Posterior vena cava (tissue), 2 donors: ENCODE measurements at places on chromosomes 4 and X.

DNA sequence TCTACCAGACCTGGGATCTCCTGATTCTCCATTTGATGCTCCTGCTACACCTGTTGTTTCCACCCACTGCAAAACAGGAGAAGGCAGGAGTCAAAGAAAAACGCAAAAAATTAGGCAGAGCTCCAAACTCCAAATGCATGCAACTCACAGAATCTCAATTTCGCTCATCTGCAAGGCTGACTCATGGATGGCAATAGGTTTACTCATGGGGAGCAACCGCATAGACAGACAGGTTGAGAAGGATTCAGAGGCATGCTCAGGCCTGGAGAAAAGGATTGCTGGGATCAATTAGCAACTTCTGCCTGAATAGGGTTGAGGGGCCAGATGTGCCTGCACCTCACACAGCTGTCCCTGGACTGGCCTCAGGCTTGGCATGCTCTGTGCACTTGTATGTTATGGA is 231.0 kb downstream of the LDB2 start:
- no peak for DNase-seq

DNA sequence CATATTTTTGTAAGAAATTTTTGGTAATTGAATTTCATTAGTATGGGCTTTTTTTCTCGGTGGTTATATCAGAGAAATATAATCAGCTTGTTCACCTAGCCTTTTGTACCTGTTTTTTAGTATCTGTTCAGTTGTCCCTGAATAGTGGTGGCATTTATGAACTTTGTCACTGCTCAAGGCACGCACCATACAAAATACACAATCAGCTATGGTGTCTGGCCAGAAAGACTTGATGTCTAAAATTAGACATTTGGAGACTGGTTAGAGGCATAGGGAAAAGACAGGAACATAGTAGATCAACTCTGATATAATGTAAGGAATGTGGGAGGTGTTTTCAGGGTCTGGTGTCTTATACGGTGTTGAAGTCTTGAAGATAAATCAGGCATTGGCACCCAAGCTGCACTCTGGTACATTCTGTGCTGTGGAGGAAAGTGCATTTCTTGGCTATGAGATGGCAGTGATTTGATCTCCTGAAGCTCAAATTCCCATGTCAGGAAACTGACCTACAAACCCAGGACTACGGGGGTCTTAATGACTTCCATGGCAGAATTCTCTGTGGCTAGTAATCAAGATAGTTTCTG is 3.6 kb downstream of the ART3 start:
- no peak for DNase-seq

DNA sequence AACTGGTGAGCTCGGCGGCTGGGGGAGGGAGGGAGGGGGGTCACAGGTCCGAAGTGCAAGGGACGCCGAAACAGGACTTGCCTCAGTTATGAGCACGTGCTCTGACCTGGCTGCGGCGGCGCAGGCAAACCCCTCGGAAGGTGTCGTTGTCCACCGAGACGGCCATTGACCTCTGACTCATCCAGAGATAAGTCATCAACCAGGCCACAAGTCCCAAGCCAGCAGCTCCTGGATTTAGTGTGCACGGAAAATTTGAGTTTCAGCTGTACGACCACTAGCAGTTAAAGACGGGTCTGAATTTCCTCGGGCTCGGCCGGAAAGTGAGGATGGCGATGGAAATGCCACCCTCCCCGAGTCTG is 674 bp downstream of the SH3D19 start:
- peak; percentile 87 for DNase-seq

GRCh38 chr4:121255986-121256750 is 92.0 kb upstream of the TNIP3 start:
- no peak for DNase-seq

GRCh38 chrX:38839944-38840343 is 38.7 kb downstream of the MID1IP1 start:
- no peak for DNase-seq

DNA sequence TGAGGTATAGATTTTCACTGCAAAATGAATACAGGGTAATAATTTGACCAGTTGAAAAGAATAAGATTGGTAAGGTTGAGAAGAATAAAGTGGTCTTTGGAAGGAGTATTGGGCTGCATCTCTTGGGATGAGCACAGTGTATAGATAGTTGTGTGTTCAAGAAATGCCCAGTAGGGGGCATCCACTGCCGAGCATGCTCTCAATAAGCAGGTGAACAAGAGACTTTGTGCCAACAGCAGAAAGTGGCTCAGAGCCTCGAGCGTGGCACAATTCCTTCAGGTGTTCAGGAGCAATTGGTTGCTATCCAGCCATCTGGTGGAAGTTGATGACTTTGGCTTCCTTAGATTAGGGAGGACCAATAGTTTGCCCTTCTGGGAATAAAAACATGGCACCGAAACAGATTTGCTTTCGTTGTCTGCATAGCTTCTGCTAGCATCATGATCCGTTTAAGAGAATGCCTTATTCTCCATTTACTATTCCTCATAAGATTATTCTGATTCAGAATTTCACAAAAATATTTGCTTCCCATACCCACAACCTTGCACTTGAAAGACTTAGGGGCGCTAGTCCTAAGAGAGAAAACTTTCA is 258.1 kb upstream of the NEIL3 start:
- no peak for DNase-seq

DNA sequence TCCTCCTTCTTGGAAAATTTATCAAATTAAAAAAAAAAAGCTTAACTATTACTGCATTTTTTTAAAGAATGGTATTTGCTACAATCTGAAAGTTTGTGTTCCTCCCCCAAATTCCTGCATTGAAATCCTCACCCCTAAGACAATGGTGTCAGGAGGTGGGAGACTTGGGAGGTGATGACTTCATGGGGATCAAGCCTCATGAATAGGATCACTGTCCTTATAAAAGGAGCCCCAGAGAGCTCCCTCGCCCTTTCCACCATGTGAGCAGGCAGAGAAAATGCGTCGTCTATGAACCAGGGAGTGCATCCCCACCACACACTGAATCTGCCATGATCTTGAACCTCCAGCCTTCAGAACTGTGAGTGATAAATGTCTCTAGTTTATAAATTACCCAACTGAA is 38.0 kb downstream of the DHRSX start:
- no peak for DNase-seq

DNA sequence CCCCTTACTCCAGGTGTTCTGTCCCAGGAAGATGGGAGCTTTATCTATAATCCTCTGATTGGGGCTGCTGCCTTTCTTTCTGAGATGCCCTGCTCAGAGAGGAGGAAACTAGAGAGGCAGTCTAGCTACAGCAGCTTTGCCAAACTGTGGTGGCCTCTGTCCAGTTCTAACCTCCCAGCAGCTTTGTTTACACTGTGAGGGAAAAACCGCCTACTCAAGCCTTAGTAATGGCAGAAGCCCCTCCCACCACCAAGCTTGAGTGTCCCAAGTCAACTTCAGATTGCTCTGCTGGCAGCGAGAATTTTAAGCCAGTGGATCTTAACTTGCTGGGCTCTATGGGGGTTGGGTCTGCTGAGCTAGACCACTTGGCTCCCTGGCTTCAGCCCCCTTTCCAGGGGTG is 394.9 kb upstream of the PABPC5 start:
- no peak for DNase-seq

DNA sequence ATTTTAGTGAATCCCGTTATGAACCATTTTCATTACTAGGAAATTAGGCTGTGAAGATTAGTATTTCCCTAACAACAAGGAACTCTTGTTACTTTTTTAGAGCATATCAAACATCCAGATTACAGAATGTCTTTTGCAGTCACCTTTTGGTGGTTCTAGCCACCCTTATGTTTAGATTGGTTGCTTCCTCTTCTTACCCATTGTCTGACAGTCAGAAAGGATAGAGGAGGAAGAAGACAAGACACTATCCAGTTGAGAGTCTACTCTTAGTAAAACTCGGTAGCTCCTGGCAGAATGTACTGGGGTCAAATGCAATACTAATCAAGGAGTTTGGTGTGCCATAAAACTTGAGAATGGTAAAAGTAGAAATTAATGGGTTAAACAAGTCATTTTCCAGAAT is 1.6 kb upstream of the GUCY1A1 start:
- no peak for DNase-seq

DNA sequence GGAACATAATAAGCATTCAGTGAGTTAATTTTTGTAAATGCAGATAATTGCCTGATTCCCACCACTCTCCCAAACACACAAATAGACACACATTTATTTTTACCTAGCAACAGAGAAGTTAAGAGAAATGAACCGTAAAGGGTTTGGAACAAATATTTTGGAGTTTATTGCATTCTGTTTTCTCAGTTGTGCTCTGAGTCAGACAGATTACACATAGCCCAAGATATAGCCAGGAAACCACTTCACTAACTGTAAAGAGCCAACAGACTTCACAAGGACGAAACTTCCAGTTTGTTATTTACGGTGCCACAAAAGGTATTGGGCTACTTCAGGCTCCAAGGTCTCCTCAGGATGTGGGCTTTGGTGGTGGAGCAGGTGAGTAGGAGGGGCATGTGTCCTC is 217.0 kb downstream of the BMPR1B start:
- no peak for DNase-seq

GRCh38 chr4:113209652-113210320 is 160.3 kb downstream of the ANK2 start:
- no peak for DNase-seq

DNA sequence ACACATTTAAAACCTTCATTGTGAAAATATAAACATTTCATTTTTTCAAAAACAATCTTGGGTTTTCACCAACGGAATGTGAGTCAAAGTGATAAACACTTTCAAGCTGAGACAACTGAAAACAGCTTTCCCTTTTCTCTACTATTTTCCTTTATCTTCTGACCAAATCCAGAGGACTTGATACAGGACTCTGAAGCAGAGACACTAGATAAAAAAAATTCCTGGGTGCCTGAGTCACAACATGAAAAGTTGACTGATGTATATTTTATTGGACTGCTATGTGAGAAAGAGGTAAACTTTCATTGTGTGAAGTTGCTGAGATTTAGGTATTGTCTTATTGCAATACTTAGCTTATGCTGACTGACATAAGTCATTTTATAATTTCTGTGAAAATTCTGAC is 411.2 kb downstream of the SPOCK3 start:
- DNase-seq, result no peak

DNA sequence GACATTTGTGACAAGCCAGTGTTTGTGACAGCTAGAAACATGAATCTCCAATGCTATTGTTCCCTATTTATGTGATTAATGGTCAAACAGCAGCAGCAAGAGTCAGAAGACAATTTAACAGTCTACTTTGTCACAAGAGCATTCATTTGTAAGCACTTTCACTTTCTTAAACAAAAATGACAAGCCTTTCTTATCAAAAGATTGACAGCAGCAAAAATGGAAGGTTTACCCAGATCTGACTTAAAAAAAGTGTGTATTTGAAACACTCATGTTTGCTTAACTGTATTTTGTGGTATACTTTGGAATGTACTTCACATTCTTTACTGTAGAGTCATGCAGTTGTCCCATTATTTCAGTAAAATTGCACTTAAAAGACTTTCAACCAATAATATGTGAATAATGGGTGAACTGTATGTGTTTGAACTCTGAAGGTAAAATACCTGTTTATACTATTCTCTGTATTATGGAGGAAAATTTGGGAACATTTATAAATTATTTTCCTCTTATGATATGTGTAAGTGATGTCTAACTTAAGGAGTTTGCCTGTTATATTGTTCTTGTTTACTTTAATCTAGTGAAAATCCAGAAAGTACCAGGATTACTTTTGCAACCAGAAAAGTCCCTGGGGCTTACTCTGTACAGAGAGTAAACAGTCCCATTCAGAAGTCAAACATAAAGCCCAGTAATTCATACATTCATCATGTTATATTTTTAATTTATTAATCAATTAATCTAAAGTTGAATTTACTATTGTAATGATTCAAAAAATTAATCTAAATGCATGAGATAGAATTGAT is 314.9 kb upstream of the TRAM1L1 start:
- no peak for DNase-seq

DNA sequence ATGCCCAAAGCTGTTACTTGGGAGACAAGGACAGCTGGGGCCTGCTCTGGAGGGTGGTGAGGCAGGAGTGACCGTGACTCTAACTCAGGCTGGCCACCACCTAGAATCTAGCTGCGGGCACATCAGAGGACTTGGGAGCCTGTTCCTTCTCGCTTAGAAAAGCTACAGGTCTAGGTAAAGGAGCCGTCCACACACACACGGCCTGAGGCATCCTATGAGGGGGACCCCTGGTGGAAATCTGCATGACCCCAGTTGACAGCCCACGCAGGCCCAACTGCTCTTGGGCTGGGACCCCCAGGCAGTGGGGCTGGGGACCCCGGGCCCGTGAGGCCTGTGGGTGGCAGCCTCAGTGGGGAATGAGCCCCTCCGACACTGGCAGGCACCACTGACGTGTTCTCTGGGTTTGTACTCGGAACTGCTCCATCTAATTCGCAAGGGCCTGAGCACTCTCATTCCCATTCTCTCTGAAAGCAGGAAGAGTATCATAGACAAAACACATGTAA is 75.6 kb downstream of the ACOX3 start:
- peak; percentile 50 for DNase-seq

GRCh38 chrX:23383411-23383810 is 48.8 kb downstream of the PTCHD1 start:
- DNase-seq, result no peak

DNA sequence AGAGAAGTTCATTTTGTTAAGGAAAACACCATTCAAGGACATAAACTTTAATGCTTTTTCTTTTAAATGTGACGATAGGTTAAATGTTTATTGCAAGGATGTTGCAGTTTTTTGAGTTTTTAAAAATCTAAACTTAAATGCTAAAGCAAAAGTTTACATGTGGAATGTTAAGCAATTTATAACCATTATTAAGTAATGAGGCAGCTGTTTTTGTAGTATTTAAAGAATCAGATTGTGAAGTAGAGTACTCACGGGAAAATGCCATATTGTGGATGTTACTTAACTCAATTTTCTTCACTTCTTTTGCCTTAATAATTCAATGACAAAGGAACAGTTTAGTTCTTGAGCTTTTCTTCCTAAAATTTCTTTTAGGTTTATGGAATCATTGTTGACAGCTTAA is 43.5 kb downstream of the UBE2K start:
- no peak for DNase-seq

- no peak for DNase-seq
These were observed 1.2 kb downstream of the TLR6 start for GRCh38 chr4:38855466-38855865.

DNA sequence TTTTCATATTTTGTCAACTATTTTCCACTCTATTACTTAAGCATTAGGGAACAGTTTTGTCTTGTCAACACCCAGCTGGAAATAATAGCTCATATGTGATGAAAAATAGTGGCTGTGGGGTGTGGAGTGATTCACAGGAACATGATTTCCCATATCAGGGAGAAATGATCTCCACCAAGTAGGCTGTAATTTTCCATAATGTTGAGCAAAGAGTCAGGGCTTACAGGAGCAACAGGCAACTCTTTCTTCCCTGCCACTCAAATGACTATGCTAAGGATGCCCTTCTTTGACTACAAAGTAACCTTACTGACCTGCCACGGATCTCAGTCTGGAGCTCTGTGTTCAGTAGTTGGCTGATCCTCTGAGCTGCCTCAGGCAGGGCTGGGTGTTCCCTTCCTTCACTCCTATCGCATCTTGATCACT is 90.0 kb upstream of the GATB start:
- no peak for DNase-seq

DNA sequence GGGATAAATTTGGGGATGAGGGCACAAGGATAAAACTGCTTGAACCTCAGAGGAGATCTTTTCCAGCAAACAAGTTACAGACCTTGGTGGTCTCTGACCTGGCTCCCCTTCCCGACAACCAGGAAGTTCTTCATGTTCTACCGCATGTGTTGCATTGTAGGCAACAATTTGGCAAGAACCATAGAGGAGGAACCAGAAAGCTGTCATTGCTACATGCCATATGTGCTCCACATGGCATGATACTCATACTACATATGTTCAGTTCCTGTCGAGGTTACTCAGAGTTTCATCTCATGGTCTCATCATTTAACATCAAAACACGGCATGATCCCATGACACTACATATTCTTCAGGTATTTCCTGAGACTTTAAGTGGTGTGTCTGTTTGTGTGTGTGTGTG is 235.9 kb downstream of the OR13H1 start:
- DNase-seq, result no peak
